ENCODE measurements at places on chromosomes 16 and 17. TPM values are rescaled to one million over a fixed set of nuclear protein-coding genes. Genes with fewer than 3 reads are reported as not detected.

Gene VTN
- 1.3 TPM for total RNA-seq

Gene ALKBH5
- 121 TPM for total RNA-seq

Gene TMC5
- total RNA-seq = not detected

Gene ARRB2
- 834 TPM for total RNA-seq

DNA sequence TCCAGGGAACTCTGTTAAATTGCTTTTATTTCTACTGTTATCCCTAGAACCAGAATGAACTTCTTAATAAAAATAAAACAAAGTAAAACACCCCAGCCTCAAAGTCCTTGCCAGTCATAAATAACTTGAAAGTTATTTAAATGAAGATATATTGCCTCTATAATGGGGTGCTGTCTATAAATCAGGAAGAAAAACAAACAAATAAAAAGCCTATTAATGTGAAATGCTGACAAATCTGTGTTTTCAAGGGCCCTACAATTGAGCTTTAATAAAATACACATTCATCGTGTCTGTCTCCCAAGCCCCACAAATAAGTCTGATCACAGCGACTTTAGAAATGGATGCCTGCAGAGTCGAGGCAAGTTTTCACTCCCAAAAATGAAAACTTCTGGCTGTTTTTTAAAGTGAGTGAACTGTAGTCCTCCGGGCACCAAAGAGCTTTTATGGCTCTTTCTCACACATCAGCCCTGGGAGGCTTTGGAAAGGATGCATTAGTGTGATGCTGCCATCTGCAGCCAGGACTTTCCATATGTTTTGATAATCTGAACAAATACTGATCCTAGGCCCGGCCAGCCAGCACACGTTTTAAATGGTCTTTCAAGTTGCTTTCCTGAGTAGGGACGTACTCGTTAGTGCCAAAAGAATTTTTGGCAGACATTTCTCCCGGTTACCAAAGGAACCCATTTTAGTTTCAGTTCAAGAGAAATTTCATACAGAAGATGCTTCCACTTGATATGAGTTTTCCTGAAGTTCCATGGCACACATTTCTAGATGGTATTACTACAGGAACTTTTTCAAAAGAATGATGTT is 16.3 kb downstream of the NACA2 start:
- DNase-seq = no peak
- H3K27ac ChIP-seq = no peak overlapping the region
- H3K27me3 ChIP-seq = peaks cover 59% of the 10 kb centered on the region
- no peaks in the 10 kb centered on the region for H3K36me3 ChIP-seq
- no peak overlapping the region for H3K4me3 ChIP-seq

GRCh38 chr17:82696916-82697807 is 1.3 kb downstream of the RAB40B start:
- peaks cover 9% of the 10 kb centered on the region for H3K36me3 ChIP-seq
- H3K4me1 ChIP-seq = peaks cover 8% of the 10 kb centered on the region
- no peak for DNase-seq

All from natural killer cell treated with Interleukin-12 subunit alpha and Interleukin-12 subunit beta and Interleukin-15 and Interleukin-18, amount 100 ng/mL, for 72 hours (primary cell).